Heart left ventricle (tissue), 16 donors: ENCODE measurements at places on chromosomes 4 and X. TPM values are rescaled to one million over a fixed set of nuclear protein-coding genes. Genes with fewer than 3 reads are reported as not detected.

GRCh38 chr4:176125063-176125462 is 59.4 kb downstream of the WDR17 start:
- no peak overlapping the region for H3K27ac ChIP-seq
- no peak for DNase-seq
- H3K4me1 ChIP-seq, result no peaks in the 10 kb centered on the region

- no peak overlapping the region for H3K4me3 ChIP-seq
- peaks cover 2% of the 10 kb centered on the region for H3K36me3 ChIP-seq
- H3K27me3 ChIP-seq, result no peaks in the 10 kb centered on the region
- DNase-seq, result no peak
- no peak overlapping the region for H3K27ac ChIP-seq
- no peaks in the 10 kb centered on the region for H3K4me1 ChIP-seq
Measured at GRCh38 chr4:185317880-185318279, 77.8 kb downstream of the LRP2BP start.

DNA sequence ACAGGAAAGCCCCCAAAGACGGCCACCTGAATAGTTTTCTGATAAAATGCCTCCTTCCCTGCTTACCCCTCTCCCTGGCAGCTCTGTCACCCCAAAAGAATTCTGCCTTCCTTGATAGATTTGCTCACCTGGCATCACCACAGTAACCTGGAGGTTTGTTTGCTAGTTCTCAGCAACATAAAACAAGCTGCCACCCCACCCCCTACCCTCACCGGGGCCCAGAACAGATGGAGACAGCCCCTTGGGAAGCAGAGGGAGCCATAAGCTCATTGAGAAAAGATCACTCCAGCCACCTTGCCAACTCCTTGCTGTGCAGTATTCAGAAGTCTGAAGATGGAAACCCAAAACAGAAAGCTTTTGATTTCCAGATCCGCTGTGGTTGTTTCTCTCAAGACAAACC is 108.6 kb downstream of the DHX15 start:
- H3K27me3 ChIP-seq, result no peaks in the 10 kb centered on the region
- peaks cover 15% of the 10 kb centered on the region for H3K4me1 ChIP-seq
- H3K36me3 ChIP-seq, result no peaks in the 10 kb centered on the region
- DNase-seq, result no peak
- no peak overlapping the region for H3K27ac ChIP-seq
- no peak overlapping the region for H3K4me3 ChIP-seq

DNA sequence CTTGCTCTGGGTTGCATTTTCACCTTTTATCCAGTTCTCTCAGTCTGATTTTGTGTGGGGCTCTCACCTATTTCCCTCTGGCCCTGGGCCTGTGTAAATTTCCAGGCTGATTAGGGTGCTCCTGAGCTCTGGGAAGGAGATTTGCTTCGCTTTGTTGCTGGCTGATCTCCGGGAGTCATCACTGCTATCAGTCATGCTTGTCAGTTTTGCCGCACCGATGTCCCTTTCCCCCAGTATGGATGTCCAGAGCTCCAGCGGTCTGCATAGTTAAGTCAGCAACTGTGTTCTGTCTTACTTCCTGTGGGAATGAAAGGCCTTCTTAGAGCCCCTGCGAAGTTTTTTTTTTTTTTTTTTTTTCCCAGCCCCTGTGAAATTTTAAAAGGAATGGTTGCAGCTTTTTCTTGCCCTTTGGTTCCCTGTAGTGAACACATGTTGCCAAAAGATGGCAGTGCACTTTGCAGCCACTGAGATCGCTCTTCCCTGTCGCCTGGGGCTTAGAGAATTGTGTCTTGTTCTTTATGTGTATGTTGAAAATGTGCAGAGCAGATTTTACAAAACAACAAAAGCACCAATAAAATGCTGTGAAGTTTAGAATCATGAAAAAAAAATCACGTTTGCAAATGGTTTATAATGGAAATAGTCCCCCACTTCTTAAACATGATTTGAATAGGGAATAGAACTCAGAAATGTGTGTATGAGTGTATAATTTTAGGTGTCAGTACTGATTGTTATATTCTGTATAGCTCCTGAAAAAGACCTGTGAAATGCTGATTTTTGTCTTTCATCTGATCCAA is 109.1 kb upstream of the SLC4A4 start:
- H3K4me3 ChIP-seq, result no peak overlapping the region
- no peaks in the 10 kb centered on the region for H3K36me3 ChIP-seq
- H3K4me1 ChIP-seq, result peaks cover 40% of the 10 kb centered on the region
- H3K27me3 ChIP-seq, result no peaks in the 10 kb centered on the region
- DNase-seq, result peak; percentile 31

GRCh38 chrX:136237074-136237473 is 14.1 kb downstream of the MAP7D3 start:
- H3K36me3 ChIP-seq, result peaks cover 11% of the 10 kb centered on the region
- H3K27ac ChIP-seq, result no peak overlapping the region
- no peaks in the 10 kb centered on the region for H3K4me1 ChIP-seq

- H3K27me3 ChIP-seq, result no peaks in the 10 kb centered on the region
- no peak for DNase-seq
- no peak overlapping the region for H3K4me3 ChIP-seq
- no peak overlapping the region for H3K27ac ChIP-seq
- no peaks in the 10 kb centered on the region for H3K36me3 ChIP-seq
- H3K4me1 ChIP-seq, result no peaks in the 10 kb centered on the region
Measured at GRCh38 chr4:132218406-132218805, 930.7 kb upstream of the PCDH10 start.

DNA sequence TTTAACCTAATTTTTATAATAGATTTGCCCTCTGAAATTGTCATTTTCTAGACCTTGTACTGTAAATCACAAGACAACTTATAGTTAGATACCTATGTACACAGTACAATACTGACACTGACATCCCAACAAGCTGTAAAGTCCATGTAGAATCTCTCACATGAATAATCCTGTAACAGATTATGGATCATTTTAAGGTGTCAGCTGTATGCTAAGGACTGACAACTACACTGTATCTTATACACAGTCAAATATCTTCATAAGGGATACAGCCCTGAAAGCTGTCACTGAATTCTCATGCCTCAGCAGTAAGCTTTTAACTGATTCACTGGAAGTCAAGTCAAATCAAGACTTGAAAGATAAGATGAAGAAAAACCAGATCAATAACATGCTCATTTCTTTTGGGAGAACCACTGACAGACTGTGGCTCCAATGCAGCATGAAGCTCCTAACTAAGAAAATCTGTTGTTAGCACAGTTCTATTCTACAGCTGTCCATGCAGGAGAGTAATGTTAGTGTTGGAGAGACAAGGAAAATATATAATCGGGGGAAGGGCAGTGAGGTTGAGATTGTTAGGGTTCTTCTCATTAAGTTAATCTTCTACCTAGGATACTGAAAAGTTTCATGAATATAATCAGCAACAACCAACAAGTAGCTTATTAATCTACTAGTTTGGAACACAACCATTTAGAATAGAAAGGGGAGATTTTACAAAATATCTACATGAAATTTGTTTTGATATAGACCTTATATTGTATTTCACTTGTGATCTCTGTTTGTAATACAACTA is 612.0 kb downstream of the PCDH18 start:
- H3K4me3 ChIP-seq, result no peak overlapping the region
- H3K27me3 ChIP-seq, result no peaks in the 10 kb centered on the region
- H3K4me1 ChIP-seq, result no peaks in the 10 kb centered on the region
- H3K36me3 ChIP-seq, result no peaks in the 10 kb centered on the region
- H3K27ac ChIP-seq, result no peak overlapping the region
- no peak for DNase-seq

- DNase-seq, result no peak
- no peak overlapping the region for H3K27ac ChIP-seq
- H3K4me3 ChIP-seq, result no peak overlapping the region
- no peaks in the 10 kb centered on the region for H3K4me1 ChIP-seq
- H3K36me3 ChIP-seq, result no peaks in the 10 kb centered on the region
- no peaks in the 10 kb centered on the region for H3K27me3 ChIP-seq
Measured at GRCh38 chr4:54675721-54676461, 18.1 kb downstream of the KIT start.

GRCh38 chrX:93932471-93933220 is 258.6 kb downstream of the FAM133A start:
- H3K27me3 ChIP-seq, result no peaks in the 10 kb centered on the region
- H3K36me3 ChIP-seq, result no peaks in the 10 kb centered on the region
- no peaks in the 10 kb centered on the region for H3K4me1 ChIP-seq
- no peak for DNase-seq

DNA sequence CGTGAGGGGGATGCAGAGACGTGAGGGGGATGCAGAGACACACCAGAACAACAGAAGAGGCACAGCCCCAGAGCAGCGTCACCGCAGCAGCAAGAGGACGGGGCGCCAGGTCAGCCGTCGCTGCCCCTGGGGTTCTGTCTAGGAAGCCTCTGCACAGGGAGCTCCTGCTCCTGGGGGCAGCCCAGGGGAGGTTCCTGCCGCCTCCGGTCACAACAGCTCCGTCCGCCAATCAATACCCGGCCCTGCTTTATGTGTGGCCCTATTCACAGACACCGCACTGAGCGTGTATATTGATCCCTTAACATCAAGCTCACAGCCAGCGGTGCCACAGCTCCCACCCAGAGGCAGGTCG is 69.6 kb downstream of the FAM53A start:
- no peak overlapping the region for H3K27ac ChIP-seq
- no peak overlapping the region for H3K4me3 ChIP-seq

AMER1 gene
- total RNA-seq, result 5.0 TPM

NEXMIF gene
- 0.40 TPM for total RNA-seq

SLC49A3 gene
- total RNA-seq, result 8.9 TPM

RIPPLY1 gene
- total RNA-seq, result not detected

RNF150 gene
- total RNA-seq, result 107 TPM

CFP gene
- total RNA-seq, result 24.7 TPM
